ENCODE measurements at places on chromosomes 6 and 20. TPM values are rescaled to one million over a fixed set of nuclear protein-coding genes. Genes with fewer than 3 reads are reported as not detected.

DNA sequence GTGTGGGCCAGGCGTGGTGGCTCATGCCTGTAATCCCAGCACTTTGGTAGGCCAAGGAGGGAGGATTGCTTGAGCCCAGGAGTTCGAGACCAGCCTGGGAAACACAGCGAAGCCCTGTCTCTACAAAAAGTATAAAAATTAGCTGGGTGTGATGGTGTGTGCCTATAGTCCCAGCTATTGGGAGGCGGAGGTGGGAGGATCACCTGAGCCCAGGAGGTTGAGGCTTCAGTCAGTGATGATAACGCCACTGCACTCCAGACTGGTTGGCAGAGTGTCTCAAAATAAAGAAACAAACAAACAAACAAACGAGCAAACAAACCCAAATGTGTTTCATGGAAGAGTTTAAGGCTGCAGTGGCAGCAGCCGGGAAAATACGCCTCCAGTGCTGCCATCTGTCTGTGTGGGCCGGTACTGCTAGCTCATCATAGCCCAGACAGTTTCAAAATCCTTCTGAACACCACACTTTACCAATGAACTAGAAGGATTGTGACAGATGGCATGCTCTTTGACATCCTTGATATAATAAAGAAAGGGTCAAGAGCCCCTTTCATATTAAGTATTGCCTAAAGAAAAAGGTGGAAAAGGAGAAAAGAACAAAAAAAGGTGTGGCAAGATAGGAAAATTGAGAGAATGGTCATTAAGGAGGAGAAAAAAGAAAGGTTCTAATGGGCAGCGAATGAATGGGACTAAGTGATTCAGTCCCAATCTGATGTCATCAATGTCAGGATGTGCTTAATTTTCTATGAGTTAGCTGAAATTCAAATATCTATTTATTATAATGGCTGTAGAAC, 298.6 kb downstream of the SYNE1 start:
- no peak for DNase-seq

GRCh38 chr6:100023798-100024197, 29.8 kb upstream of the MCHR2 start:
- DNase-seq, result no peak

DNA sequence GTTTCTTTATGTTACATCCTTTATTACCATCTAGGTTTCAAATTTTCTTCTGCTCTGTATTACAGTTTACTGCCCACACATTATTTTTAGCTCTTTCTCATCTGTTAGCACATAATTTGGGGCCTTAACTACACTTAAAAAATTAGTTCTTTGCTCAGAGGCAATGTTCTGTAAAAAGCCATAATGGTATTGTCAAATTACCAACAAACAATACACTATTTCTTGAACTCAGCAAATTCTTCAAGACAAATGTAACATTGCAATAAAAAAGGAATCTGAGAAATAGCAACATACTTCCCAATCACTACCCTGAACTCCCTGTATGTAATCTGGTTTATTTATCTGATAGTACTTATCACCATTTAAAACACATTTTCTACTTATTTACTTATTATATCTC, 448.6 kb upstream of the OPRM1 start:
- no peak for DNase-seq

- no peak for DNase-seq
Measured at GRCh38 chr6:84411060-84411629, 183.7 kb upstream of the CEP162 start.

RSPO3 gene
- total RNA-seq, result 0.21 TPM

DNA sequence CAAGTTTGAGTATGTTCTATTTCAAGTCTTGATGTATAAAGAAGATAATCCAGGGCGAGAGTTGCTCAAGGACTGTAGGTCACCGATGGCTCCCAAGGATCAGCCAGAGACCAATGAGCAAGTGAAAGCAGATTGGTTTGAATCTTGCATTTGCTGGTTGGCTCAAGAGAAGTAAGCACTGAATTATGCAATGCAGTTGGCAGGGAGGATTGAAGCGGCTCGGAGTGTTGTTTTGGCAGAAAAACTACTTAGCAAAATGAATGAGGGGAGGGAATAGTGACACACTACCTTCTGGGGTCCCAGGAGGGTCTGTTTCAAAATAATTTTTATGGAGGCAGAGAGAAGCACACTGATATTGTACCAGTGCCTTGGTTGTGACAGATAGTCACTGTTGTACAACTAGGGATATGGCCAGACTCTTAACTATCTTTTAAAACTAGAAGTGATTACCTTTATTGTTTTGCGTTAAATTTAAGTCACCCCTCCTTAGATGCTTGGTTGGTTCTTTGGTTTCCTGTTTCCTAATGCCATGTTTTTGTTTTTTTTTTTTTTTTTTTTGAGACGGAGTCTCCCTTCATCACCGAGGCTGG, 15.7 kb downstream of the SASH1 start:
- no peak for DNase-seq

DNA sequence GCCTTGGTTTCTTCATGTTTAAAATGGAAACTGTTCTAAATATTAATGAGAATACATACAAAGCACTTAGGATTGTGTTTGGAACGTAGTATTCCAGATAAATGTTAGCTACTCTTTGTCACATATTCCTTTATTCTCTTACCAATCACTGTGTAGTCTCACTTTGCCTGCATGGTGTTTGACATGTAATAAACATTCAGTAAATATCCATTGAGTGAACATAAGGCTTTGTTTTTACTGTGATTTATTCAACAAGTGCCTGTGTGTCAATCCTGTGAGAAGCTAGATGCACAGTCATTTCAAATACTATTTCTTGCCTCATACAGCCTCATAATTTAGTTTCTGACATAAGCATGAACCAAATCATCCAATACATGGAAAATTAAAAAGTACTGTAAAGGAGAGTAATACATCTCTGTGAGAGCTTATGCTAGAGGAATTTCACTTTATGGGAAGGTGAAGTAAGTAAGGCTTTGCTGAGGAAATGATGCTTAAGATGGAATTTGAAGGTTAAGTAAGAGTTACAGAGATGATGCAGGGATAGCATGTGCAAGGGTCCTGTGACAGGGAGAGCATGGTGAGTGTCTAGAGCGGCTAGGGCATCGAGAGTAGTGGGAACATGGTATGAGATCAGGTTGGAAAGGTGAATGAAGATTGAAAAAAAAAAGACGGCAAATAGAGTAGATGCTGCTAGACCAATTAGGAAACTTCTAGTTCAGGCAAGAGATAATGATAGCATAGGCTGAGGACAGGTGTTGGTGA, 14.7 kb downstream of the PM20D2 start:
- DNase-seq, result no peak

DNA sequence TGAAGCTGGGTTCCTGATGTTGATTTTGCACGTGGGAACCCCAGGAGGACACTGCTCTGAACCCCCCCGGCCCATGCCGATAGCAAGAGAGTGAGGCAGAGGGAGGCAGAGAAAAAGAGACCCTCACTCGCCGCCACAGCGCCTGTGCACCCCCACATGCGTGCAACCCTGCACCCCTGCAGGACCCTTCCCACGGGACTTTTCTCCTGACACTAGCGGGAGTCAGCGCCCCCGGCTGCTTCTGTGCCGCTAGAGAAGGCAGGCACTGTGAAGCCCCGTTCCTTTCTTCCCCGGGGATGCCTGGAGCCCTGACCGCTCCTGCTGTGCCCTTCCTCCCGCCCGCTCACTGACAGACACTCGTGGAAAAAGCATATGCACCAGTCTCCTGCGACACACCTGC, 67.4 kb downstream of the GMPR start:
- no peak for DNase-seq

DNA sequence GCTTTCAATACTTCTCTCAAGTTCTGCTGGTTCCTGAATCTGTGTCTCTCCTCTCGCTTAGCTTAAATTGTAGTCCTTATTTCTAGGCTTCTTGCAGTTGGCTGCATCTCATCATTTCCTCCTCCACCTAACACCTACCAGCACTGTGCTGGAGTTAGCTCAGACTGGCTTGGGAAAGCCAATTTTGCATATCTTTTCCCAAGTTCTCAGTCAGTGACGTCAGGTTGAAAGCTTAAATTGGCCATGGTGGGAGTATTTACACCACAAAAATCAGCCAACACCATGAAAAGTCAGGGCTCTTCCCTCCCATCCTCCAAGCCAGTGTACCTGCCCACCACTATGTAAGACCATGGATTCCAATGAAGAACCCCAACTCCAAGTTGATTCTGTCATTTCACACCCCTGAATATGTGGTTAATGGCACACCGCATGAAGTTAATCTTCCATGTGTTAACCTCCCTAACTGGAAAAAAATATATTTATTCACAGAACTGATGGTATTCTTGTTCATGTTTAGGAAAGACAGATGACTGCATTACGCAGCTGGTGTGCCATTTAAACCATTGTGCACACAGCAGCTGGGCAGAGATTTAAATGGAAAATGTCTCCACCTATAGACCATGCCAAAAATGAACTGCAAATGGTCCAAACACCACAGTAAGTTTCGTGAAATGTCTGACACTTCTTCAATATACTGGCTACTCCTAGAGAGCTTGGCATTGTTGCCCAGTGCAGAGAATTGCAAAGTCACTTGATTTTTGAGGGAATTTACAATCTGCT, 274.1 kb upstream of the MAP3K7 start:
- DNase-seq, result no peak

GRCh38 chr20:31934968-31935764, 16.7 kb downstream of the PDRG1 start:
- DNase-seq, result peak; percentile 62

DNA sequence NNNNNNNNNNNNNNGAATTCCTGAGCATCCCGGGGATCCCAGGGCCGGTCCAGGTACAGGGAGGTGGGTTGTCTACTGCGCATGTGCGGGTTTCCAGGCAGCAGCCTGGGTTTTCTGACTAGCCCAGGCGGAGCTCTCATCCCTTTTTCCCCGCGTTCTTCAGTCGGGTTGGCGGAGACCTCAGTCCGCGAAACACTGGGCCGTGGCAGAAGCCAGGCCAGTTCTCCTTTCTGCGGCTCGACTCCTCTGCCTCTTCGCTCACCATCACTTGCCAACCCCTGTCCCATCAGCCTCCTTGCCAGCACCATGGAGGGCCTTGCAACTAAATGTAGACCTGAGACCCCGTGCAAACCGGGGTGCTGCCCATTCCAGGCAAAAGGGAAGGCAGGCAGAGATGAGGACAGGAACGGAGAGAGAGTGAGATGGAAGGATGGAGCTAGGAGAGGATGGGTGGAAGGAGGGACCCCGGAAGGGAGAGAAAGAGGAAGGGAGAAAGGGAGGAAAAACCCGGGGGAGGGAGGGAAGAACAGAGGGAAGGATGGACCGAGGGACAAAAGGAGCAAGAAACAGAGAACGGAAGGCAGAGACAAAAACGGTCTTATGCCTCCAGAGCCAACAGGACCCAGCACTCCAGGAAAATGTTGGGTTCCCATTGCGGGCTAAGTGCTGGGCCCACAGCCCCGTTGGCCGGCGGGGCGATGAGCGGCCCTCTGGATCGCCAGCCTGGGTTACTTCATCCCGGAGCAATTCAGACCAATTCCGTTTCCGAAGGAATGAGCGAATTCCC, 445.4 kb upstream of the DEFB115 start:
- DNase-seq, result peak; percentile 96

Measured in chondrocyte (in vitro differentiated cells).